GM20000 (cell line): ENCODE measurements at places on chromosomes 1 and 21.

- no peak for DNase-seq
Observed at GRCh38 chr1:236502972-236503639, 20.7 kb upstream of the LGALS8 start.

GRCh38 chr1:89724369-89725010 lies 91.6 kb downstream of the LRRC8C start:
- peak; percentile 41 for DNase-seq

DNA sequence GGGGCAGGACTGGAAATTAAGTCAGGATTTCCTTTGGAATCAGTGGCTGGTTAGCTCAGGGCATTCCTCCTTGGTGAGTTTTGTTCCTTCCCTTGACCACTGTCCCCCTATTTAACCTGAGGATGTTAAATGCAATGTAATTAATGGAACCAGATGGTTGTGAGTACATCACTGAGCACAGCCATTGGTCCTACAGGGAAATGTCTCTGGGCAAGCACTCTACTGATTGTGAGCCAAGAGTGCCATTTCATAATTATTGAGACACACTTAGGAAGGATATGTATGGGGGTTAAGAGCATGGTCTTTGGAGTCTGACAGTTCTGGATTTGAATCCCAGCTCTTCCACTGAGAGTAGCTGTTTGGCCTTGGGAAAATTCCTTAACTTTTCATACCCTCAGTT lies 74.4 kb downstream of the SPAG17 start:
- DNase-seq, result no peak

DNA sequence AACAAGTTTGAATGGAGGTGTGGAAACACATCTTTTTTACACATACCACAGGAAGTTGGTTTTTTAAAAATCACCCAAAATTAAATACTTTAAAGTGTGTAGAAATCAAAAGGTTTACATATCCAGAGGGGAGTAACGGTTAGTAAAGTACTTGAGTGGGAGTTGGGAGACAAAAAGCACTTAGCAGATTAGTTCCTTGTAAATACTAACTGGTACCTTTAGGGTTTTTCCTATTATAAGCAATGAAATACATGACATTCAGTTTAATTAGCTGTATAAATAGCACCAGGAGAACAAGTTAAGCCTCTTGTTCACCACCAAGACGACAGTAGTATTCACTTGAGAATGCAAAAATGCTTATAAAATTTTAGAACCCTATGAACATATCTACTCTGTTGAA lies 23.7 kb upstream of the RAVER2 start:
- no peak for DNase-seq

DNA sequence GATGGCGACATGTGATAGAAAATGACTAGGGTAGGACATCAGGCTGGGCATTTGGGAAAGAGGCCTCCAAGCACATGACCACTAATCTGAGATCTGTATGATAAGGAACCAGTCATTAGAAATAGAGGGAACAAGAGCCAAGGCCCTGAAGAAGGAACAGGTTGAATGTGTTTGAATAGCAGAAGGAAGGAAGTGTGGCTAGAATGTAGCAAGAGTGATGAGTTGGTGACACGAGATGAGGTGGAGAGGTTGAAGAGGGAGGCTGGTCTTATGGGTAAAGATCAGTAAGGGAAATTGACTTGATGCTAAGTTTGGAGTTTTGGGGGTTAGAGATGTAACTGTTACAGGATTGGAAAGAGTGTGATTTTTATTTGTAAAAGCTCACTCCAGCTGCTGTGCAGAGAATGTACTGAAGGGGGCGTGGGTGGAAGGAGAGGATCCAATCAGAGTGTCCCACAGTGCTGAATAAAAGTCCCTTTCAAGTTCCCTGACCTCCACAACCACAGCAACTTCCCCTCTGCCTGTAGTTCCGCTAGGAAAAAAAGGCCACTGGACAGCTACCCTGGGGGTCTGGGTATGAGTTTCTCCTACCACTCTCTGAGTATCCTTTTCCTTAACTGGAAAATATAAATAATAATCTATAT lies 295.0 kb downstream of the OMA1 start:
- peak; percentile 48 for DNase-seq

DNA sequence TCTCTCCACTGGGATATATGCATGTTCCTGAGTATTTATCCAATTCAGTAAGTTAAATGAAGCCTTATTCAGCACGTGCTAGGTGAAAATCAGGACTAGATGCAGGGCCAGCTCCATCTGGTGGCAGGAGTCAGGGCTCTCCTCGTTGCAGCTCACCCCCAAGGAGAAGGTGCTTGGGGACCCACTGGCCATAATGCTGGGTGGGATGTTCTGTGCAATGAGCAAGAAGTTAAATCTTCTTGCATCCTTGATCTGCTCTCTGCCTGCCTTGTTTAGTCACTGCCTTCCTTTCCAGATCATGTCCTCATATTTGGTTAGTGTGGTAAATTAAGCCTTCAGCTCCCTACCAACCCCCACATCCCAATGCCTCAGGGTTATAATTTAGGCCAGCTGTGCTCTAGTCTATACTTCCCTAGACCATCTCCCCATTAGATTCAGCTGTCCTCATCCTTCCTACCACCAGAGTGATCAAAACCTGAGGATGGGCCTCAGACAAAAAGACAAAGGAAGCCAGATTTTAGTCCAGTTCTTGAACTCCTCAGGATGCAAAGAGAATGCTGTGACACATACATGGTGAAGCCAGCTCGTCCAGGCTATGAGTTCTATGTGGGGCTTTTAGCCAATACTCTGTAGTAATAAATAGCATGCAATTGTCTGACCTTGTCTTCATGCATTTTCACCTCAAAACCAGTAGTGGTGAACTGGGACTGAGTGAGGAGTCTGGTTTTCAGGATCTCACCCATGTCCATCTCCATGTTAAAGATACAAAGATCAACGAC lies 55.9 kb downstream of the SEC16B start:
- DNase-seq, result no peak

DNA sequence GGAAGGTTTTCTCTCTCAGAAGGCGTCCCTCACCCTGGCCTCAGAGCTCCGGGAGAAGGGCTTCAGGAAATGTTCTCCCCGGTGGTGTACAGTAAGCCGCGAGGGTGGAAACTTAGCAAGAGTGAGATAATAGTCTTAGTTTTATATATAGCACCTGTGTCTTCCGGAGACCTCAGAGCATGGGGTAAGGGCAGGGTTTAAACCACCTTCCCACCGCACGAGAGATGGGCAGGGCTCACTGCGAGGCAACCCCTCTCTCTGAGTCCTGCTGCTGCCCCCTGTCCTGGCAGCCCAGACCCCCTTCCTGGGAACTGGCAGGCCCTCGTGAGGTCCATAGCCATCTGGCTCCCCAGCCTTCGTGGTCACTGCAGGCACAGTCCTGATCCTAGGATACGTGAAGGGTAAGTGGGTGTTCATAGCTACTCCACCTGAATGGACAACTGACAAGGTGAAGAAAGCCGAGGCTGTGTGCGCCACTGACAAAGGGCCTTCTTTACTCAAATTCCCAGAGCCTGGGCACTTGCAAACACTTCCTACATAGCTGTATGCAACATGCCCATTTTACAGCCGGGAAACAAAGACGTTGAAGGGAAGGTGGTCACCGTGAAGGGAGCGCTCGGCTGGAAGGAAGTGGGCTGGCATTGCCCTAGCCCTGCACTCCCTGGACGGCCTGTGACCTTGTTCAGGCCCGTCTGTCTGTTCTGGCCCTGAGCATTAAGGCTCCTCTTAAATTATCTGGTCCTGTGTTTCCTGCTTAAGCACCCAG lies 26.9 kb downstream of the ITPKB start:
- DNase-seq, result peak; percentile 67

DNA sequence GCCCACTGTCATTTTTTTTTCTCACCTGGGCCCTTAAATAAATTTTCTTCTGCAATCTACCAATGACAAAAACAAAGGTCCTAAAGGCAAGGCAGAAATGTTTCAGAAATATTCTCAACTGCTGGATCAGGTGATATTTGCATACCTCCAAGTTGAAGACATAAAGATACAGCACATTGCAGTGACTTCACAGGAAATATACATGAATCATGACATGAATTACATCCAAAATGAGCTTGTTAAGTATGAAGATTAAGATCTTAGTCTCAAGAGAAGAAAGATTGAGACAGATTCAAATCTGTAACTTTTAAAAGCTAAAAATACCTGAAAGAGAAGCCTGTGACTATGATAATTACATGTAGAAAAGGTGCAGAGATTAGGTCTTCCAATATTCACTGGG lies 207.8 kb downstream of the SIPA1L2 start:
- no peak for DNase-seq
